ENCODE measurements at places on chromosomes 6 and 20.

DNA sequence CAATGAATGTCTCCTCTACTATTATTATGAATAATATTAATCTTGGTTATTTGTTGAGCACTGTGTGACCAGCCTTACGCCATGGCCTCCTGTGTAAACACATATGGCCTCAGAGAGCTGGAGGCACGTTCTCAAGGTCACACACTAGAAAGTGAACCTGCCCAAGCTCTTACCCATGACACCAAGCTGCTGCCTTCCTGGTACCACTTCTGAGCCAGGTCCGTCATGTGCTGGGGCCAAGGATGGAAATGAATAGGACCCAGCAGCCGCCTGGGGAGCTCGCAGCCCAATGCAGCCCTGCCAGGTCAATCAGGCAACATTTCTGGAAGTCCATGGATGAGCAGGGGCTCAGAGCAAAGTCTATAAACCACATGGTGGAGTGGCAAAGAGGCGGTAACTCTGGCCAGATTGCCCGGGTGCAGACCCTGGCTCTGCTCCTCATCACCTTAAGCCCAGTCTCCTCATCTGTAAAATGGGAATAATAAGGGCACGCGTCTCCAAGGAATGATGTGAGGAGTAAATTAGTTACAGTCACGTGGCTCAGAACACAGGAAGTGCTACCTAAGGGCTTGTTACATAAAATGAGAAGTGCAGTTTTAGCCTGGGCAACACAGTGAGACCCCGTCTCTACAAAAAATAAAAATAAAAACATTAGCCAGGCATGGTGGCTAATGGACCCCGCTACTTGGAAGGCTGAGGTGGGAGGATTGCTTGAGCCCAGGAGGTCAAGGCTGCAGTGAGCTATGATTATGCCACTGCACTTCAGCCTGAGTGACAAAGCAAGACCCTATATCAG is 61.5 kb downstream of the JPH2 start:
- DNase-seq = no peak

DNA sequence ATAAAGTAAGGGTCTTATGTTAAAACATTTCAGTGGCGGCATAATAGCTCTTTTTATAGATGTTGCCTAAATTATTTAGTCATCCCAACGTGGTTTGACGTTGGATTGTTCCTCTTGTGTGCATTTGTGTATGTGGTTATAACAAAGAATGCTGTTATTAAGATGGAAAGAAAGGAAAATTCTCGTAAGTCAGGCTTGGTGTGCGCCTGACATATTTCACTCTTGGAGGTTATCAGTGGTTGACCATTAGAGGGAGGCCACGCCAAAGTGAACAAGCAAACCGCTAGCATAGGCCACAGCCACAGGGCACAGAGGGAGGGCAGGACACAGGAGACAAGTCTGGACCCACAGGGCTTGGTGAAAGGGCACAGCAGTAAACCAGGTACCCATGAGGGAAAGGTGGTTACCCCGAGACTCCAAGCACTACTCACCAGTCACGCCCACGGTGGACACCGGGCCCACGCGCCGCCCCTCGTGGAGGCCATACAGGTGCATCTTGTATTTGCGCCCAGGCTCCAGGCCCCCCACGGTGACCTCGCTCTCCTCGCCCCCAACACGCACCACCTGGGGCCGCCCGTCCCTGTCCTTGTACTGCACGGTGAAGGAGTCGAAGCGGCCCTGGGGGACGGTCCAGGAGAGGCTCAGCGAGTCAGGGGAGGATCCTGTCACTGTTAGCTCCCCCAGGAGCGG is 22.9 kb downstream of the CYP21A2 start:
- DNase-seq = no peak

- no peak for DNase-seq
Observed at GRCh38 chr20:57985278-57985677, 243.2 kb downstream of the ANKRD60 start.

DNA sequence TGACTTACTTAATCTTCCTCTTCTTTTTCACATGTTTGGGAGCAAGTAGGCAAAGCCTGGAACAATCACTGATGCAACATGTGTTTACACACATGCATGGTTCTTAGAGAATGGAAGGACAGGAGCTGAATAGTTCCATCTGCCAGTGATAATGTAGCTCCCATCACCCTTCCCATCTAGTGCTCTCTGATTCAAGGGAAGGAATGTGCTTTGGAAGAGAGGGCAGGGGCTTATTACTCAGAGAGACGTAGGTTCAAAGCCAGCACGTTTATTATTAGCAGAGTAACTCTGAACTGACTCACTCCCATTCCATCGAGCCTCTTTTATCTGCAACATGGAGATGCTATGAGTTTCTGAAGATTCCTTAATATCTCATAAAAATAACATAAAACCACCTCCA is 211.9 kb downstream of the GMPR start:
- no peak for DNase-seq

GRCh38 chr6:5905431-5906339 is 101.0 kb downstream of the NRN1 start:
- DNase-seq = no peak

- no peak for DNase-seq
Observed at GRCh38 chr6:44064089-44064947, 62.9 kb downstream of the MRPL14 start.

DNA sequence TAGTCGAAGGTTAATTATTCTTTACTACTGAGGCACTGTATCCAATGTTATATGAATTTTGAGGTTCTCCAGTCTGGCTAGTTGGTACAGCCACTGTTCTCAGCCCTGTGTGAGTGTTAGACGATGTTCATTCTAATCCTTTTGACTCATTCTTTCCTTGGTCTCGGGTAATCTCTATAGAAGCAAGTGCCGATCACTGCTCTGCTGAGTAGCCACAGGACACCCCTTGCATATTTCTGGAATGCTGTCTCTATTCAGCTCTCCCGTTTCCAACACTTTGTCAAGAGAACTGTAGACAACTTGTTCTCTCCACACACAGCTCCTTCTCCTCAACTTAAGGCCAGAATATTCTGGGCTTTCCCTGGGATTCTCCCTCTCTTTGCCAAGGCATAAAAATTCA is 42.4 kb upstream of the PLCB1 start:
- DNase-seq = no peak

DNA sequence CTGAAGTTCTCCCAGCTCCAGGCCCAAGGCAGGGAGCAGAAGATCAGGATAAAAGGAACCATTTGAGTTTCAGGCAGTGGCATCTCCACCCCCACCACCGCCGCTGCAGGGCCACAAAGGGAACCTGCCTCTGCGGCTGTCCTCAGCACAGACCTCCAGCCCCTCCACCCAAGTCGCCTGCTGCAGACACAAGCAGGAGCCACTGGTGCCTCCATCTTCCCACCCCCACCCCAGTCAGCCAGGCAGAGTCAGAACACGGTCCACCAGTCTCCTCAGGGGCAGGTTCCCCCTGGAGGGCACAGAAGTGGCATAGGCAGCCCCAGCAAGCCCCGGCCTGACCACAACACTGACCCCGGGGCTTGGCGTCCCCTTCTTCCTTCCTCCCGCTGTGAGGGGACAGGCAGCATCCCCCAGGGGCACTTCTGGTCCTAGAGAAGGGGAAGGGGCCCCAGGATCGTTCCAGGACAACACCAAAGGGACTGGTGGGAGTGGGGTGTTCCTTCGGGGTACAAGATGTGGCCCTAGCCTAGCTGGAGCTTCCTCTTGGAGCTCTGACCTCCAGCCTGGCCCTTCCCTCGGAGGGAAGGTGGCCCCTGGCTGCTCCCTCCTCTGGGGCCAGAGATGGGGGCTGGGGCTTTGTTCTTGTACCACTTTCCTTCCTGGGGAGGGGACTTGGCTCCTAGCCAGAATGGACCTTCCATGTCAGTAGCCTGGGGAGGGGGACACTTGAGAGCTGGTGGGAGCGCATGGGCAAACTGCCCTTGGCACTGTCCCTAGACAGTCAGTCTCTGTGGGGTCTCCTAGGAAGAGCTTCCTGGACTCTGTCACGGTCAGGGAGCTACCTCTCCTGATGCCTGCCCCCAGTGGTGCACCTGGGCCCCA is 36.0 kb downstream of the YTHDF1 start:
- DNase-seq = no peak

DNA sequence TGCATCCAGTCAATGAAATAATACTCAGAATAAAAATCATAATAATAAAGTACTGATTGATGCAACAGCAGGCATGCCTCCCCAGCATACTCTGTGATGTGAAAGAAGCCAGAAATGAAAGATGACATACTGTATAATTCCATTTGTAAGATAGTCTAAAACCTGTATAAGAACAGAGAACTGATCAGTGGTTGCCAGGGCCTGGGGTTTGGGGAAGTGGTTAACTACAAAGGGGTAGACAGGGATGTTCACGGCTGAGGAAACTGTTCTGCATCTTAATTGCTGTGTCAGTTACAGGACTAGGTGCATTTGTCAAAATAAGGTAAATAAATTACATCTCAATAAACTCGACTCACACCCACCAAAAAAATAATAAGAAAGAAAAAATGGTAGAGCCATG is 81.3 kb upstream of the BMP2 start:
- DNase-seq = no peak

- DNase-seq = peak; percentile 11
Observed at GRCh38 chr20:45933266-45934045, 1.0 kb upstream of the PCIF1 start.

GRCh38 chr6:19988555-19988954 is 151.4 kb downstream of the ID4 start:
- DNase-seq = no peak

- DNase-seq = no peak
Observed at GRCh38 chr6:84652356-84653026, 111.9 kb downstream of the TBX18 start.

DNA sequence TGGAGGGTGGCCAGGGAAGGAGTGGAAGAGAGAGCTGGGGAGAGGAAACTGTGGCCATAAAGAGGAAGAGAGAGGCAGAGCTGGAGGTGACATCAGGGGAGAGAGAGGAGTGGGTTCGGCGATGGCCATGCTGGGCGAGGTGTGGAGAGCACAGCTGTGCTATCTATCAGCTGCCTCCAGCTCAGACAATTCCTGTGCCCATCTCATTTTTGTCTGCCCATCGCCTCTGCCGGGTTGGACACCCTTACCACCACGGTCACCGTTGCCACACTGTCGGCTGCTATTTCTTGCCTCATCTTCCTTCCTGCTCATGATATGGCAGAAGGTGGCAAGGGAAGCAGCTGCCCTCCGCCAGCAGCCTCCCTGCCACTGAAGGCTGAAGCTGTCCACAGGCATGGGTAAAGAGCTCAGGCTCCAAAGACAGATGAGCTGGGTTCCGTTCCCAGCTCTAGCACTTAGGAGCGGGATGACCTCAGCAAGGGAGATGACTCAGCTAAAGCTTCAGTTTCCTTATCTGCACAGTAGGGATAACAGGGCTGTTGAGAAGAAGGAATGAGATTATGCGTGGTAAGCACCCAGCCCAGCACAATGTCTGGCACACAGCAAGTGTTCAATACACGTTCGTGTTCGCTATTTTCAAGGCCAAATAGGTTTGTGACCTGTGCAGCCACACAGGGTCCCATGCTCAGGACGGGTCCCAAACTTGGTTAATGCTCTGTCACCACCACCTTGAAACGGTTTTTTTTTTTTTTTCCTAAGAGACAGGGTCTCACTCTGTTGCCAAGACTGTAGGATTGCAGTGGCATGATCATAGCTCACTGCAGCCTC is 21.9 kb upstream of the TAF8 start:
- DNase-seq = no peak

- peak; percentile 19 for DNase-seq
Observed at GRCh38 chr20:2865630-2866029, 7.7 kb upstream of the PTPRA start.

- DNase-seq = no peak
Observed at GRCh38 chr6:130991422-130992137, 71.5 kb downstream of the EPB41L2 start.

DNA sequence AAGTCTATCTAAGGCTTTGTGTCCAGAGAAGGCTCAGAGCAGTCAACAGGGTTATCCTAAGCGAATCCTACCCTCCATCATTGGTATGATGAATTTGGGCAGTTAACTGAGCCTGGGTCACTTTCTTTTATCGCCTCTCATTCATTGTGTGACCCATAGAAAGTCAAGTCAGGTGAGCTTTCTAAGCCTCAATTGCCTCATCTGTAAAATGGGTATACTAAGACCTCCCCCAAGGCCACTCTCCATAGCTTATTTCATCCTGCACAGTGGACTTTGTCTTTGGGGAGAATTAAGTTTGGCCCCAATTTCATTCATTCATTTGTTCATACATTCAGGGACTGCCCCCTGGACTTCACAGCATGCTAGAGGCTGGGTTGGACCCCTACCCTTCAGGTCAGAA is 110.5 kb downstream of the DHX35 start:
- no peak for DNase-seq

DNA sequence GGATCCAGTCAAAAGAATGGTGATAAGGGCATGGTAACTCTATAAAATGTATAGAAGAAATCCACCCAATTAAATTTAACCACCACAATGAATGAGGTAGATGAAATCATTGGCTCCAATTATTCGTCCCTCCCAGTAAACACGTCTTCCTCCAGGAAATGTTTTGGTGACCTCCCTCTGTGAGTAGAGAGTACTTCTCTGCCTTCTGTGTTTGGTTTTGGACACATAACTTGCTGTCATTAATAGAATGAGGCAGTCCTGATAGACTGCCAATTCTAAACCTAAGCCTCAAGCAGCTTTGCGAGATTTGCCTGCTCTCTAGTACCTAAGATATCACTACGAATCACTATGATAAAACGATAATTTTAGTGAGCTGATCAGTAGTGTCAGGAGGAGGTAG is 632.8 kb downstream of the HDGFL1 start:
- no peak for DNase-seq

DNA sequence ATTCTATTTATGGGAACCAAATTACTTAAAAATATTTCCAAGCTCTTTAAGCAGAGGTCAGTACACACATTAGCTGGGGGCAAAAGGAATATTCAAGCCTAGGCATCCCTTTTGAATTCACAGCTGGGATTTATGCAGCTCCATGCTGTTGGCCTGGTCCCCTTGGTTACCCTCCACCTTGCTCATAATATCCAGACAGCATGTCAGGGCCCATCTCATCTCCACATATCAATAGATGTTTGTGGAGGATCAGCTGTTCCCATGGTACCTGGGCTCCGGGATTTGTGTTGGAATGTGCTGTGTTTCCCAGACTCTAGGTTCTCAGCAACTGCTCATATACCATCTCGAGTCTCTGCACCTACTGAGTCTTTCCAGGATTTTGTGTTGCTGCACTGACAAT is 534.8 kb downstream of the BMP2 start:
- DNase-seq = no peak

DNA sequence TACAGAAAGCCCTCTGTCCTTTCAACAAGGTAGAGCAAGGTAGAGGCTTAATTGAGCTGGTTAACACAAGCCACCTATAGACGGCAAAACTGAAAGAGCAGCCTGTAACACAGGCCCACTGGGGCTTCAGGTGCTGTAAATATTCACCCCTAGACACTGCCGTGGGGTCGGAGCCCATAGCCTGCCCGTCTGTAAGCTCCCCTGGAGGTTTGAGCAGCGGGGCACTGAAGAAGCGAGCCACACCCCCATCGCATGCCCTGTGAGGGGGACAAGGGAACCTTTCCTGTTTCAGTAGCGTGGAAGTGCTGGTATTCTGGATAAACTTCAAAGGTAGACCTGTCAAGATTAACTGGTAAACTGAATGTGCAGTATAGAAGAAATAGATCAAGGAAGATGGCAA is 160.4 kb downstream of the TPBG start:
- no peak for DNase-seq

- no peak for DNase-seq
Observed at GRCh38 chr6:73234733-73235132, 9.4 kb upstream of the KHDC1L start.

GRCh38 chr6:163327165-163327880 is 87.2 kb upstream of the QKI start:
- DNase-seq = no peak

- DNase-seq = no peak
Observed at GRCh38 chr6:91155129-91155785, 568.4 kb upstream of the MAP3K7 start.

- no peak for DNase-seq
Observed at GRCh38 chr6:161270116-161270515, 3.7 kb downstream of the AGPAT4 start.

- DNase-seq = no peak
Observed at GRCh38 chr6:95741045-95741444, 163.7 kb downstream of the MANEA start.

Data from stimulated activated CD4-positive, alpha-beta T cell treated with anti-CD3 and anti-CD28 coated beads, Interleukin-1b, Interleukin-23, amount 100 ng/mL, for 1 hour (primary cell).